Foreskin keratinocyte (primary cell): ENCODE measurements at places on chromosomes 1 and 21. TPM values are rescaled to one million over a fixed set of nuclear protein-coding genes. Genes with fewer than 3 reads are reported as not detected.
A peak's percentile ranks its signal among the peaks of the same experiment; 100 is the strongest.

The CTSS gene
- 4.6 and 5.0 TPM in 2 replicates for total RNA-seq

The TLCD4 gene
- total RNA-seq, result 0.10 and 0.11 TPM in 2 replicates

The TFF3 gene
- total RNA-seq, result not detected in 2 replicates

The FCGR3B gene
- not detected in 2 replicates for total RNA-seq

DNA sequence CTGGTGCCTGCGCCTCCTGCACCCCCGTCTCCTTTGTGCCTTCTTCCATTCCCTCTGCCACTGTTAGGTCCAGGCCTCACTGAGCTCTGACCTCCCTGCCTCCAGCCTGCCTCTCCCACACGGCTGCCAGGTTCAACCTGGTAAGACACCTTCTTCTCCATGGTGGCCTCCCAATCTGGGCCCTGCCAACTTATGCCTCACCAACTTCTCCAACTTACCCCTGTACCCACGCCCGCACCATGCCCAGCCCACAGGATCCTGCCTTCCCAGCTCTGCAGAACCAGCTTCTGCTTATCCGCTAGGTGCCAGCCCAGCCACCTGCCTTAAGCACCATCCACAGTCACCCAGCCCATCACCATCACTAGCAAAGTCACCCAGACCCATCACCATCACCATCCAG is 37.2 kb downstream of the PDE9A start:
- no peak for DNase-seq

- no peak for DNase-seq
Measured at GRCh38 chr1:200314085-200314750, 95.6 kb downstream of the ZNF281 start.

DNA sequence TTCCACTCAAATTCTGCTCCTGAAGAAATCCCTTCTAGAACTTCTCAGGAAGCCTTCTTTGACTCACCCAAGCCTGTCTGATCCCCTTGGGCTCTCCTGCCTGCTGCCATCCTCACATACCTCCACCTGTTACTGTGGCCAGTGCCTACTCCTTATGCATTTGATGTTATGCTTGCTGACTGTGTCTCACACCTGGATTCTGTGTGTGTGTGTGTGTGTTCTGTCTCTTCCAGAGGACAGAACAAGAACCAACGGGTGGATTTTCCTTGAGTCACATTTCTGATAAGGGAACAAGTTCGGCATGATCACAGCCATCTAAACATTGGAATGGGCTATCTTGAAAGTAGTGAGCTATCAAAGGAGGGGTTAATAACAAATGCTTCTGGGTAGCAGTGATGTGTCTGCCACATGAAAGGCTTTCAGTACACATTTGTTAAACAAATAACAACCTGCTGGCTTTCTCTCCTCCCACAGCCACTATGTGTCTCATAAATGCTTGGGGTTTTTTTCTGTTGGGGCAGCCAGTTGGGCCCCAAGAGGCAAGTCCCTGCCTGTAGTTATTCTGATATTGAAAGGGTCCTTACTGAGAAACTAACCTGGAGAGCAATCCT is 8.9 kb upstream of the GPR37L1 start:
- peak; percentile 22 for DNase-seq

DNA sequence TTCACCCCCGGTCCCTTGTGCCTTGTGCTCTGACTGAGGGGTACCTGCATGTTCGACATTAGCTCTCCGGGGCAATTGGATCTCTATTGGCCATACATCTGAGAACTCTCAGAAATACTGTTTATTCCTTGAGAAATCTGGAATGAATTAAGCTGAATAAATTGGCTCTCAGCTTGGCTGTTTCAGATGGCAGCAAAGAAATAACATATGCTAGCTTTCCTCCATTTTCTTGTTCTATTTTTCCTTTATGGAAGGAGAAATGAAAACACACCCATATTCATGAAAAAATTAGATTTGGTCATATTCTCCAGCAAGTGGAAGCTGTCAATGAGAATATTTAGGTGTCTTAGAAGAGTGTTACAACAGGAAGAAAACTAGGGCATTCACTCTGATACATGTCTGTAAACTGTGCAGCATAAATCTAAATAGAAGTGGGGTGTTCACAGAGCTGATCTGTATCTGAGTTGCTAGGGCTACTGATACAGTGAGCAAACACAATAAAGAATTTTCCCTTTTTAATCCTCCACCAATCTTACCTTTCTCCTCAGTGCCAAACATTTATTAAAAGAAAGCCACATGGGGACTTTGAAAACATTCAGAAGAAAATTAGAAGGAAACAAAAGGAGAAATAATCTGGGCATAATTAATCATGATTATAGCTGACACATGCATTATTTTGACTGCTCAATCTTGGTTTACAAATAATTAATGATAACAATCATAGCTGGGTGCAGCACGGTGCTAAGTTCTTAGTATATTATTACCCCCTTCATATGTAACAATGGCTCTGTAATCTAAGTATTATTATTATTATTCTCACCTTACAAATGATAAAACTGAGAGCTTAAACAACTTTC is 671.9 kb upstream of the USP24 start:
- DNase-seq, result no peak

- peak; percentile 85 for DNase-seq
Measured at GRCh38 chr21:17708522-17709265, 96.0 kb upstream of the BTG3 start.

GRCh38 chr1:1561801-1562470 is 12.7 kb downstream of the SSU72 start:
- no peak for DNase-seq

DNA sequence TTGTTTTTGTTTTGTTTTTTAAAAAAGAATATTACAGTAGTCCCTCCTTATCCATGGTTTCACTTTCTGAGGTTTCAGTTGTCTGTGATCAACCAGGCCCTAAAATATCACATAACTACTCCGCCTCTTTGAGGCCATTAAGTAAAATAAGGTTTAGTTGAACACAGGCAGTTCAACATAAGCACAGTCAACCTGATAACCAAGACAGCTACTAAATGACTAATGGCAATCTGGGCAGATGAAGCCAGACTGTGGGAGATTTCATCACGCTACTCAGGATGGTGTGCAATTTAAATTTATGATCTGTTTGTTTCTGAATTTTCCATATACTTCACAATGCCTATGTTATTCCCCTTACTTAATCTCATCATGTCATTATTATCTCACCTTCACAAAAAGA is 30.1 kb downstream of the LDLRAD1 start:
- DNase-seq, result no peak

GRCh38 chr1:182725259-182726255 is 41.2 kb upstream of the RGS8 start:
- DNase-seq, result no peak

DNA sequence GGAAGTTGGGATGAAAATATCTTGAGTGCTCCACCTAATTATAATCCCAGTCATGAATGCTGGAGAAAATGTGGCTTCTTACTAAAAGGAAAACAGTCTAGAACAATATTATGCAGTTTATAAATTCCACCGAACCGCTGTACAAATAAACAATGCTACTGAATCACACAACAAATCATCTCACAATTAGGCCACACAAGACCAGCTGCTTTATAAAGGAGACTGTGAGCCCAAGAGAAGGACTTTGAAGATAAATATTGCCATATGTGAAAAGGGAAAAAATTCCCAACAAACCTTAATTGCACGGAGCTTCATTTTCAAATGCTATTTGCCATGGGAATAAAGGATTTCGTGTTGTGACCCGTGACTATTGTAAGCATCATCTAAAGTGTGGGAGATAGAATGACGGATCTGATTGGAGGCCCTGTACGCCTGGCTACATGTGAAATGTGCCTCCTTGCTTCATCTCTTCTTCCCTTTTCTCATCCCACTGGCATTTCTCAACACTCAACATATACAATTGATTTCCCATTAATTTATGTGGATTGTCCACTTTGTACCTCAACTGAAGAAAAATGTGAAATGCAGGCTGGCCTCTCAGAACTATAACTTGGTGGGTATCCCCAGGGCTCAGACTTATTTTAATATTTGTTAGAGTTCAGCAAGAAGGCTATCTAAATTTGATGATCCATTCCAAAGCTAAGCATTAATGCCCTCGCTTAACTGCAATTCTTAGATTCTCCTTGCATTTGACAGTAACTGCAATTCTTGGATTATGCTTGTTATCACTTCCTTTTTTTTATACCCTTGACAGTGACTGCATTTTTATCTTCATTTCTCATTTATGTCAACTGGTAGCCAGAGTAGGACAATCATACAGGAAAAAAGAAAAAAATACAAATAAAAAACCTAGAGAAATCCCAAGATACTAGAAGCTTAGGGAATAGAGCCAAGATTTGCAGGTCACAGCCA is 122.3 kb downstream of the TGFB2 start:
- DNase-seq, result no peak

- no peak for DNase-seq
Measured at GRCh38 chr21:16088056-16088455, 358.3 kb downstream of the USP25 start.

GRCh38 chr1:3607703-3608065 is 3.6 kb downstream of the MEGF6 start:
- no peak for DNase-seq

DNA sequence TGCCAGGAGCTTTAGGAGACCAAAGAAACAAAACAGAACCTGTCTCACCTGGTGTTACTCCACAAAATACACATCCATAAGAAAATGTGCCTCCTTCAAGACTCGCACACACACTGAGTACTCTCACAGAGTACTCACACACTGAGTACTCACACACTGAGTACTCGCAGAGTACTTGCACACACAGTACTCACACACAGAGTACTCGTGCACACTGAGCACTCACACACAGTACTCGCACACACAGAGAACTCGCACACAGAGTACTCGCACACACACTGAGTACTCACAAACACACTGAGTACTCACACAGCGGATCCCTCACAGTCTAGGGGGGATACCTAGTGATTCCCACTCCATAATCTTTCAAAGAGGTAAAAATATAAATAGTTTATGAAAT is 40.3 kb downstream of the PCSK9 start:
- DNase-seq, result no peak

DNA sequence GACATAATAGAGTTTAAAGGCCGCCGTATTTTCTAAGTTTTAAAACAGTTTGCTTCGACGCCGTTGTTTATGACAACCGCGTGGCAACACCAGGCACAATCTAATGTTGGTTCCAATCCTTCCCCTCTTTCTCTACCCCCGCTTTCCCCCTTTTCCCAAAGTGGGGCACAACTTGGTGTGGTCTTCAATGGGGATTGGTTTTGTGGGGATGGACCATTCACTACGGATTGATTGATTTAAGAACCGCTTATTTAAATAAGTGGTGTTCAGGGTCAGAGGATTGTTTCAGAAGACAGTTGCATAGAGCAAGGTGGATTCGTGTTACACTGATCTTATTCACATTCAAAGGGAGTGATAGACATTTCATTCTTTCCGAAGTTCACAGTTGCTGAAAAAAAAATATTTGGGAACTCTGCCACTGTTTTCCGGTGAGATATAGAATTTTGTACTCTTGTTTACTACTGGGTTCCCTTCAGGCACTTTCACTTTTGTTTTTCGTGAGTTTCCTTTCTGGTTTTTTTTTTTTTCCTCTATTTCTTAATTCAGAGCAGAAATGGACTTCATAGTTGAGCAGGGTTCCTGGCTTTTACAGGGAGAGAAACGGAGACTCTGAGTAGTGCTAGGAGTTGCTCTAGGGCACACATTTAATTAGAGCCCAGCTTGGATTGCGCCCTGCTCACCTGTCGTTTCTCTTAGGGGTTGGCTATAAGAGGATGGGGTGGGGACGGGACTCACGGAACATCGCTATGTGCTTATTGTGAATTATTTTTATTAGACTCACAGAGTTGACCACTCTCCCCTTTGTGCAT is 79.6 kb upstream of the AK4 start:
- no peak for DNase-seq

DNA sequence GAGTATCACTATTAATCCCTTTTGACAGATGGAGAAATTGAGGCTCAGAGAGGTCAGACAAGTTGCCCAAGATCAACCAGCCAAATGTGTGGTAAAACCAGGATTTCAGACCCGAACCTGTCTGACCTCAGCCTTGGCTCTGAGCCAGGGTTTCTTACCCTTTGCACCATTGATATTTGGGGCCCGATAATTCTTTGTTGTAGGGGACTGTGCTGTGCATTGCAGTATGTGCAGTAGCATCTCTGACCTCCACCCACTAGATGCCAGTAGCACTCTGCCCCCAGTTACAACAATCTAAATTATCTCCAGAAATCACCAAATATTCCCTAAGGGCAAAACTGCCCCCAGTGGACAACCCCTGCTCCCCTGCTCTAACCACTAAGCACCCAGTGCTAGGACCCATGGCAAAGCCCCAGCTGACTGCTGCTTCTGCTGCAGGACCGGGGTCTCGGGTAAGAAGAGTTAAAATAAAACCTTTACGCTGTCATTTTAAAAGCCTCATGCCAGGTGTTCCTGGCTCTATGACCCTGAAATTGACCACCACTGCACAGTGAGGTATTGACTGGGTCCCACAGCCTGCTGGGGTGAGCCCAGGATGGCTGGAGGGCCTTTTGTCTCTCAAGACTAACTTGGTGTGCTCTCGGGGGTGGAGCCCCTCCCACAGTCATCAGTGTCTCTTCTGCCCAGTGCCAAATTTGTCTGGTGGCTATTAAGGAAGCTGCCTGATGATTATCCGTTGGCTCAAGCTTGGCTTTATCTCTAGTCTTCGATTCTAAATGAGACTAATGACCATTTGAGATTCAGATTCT is 5.6 kb upstream of the MAN1C1 start:
- DNase-seq, result no peak

- DNase-seq, result no peak
Measured at GRCh38 chr1:1212780-1213344, 1.1 kb downstream of the TNFRSF4 start.

DNA sequence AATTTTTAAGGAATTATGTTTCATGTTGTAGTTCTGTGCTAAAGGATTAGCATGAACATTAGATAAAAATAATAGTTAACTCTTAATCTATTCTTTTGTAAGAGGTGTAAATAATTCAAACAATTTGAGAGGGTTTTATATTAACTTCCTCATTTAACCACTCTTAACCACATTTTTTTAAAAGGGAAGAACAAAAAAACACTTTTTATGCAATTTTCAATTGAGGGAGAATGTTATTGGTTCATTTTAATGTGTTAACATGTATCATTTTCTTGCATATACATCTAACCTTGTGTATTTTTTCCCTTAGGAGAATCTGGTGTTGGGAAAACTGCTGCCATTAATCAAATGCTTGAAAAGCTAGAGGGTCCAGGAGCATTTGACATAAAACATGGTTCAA is 169.0 kb downstream of the LBR start:
- DNase-seq, result no peak
